EL (cell line): ENCODE measurements at places on chromosomes 3 and 15.

DNA sequence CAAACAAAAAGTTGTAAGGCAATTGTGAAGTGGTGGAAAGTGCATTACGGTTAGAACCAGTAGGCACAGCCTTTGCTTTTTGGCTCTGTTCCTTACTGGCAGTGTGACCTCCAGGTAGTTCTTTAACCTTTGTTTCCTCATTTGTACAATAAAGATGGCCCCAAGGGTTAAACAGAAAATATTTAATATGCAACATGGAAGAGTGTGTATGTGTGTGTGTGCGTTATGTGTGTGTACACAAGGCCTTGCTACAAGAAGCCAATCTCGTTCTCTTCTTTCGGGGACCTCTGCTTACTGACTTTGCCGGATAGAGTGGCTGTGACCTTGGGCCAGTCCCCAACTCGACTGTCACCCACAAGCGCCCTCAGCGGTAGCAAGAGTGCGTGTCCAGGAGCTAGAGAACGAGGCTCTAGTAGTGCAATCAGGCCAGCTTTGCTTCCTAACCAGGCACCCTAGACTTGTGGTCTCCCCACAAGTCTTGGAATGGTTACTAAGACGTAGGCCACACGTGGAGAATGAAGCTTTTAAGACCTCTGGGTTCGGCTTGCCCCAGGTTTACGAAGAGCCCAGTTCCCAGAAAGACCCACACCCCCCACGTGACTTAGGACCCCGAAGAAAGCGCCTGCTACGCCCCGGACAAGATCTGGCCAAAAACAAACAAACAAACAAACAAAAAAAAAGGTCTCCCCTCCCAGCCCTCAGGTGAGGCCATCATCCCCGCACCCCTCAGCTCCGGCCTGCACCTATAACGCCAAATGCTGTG is 593 bp downstream of the CIAO2A start:
- DNase-seq = peak; percentile 53

- no peak for DNase-seq
Observed at GRCh38 chr3:141418751-141419150, 50.4 kb downstream of the ZBTB38 start.

DNA sequence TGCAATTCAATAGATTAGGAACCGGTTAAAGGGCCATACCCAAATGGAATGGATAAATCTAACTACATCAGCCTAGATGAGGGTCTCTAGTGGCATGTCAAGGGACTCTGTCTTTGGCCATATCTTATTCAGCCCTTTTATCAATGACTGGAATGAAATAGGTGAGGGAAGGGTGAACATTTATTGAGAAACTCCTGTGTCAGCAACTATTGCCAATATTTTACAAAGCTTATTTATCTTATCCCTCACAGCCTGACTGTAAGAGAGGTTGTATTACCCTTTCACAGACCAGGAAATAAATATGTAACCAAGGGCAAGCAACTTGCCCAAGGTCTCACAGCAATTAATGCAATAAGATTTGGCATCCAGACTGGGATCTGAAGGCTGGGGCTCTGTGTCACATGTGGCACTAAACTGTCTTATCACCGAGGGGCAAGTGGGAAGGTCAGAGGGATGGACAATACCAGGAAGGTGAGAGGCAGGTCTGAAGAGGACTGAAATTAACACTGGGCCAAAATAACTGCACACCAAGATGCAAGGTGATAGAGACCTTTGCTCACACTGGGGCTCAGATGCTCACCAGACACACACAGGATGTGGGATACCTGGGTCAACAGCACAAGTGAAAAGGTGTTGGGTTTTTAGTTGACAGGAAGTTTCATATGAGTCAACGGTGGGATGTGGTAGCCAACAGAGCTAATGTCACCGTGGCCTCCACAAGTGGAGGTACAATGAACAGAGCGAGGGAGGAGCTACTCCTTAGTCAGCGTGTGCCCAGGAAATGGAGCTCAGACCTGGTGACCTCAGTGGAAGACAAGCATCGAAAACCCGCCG is 261.3 kb downstream of the RPLP1 start:
- DNase-seq = no peak

GRCh38 chr3:14631687-14632441 is 19.7 kb upstream of the CCDC174 start:
- no peak for DNase-seq

DNA sequence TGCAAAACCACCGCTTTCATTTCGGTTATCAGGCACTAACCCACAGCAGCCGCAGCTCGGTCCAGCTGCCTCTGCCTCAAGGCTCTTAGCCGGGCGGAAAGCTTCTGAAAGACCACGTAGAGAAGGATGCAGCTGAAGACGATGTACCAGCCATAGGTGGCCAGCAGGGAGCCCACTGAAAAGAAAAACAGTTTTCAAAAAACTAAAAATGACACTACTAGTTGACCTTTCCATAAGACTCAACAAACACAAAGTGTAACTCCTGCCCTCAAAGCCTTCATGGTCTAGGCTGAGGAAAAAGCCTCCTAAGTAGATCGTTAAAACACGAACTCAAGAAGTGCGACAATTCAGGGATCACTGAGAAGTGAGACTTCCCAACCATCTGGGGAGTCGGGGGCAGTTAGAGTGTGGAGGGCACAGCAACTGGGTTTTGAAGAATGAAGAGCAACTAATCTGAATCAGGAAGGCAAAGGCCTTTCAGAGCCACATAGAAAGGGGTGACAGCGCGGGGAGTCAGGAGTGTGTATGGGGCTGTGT is 716 bp downstream of the SELENOS start:
- peak; percentile 41 for DNase-seq

DNA sequence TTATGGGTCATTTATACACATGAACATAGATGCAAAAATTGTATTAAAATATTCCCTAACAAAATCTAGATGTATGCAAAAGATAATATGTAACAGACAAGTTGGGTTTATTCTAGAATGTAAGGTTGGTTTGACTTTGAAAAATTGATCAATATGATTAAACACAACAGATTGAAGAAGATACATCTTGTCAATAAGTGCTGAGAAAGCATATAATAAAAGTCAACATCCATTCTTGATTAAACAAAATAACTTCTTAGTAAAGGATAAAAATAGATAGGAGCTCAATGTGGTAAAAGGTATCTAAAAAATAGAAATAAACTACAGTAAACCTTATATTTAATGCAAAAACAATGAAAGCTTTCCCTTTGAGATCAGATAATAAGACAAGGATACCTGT is 38.3 kb downstream of the CCDC39 start:
- no peak for DNase-seq

DNA sequence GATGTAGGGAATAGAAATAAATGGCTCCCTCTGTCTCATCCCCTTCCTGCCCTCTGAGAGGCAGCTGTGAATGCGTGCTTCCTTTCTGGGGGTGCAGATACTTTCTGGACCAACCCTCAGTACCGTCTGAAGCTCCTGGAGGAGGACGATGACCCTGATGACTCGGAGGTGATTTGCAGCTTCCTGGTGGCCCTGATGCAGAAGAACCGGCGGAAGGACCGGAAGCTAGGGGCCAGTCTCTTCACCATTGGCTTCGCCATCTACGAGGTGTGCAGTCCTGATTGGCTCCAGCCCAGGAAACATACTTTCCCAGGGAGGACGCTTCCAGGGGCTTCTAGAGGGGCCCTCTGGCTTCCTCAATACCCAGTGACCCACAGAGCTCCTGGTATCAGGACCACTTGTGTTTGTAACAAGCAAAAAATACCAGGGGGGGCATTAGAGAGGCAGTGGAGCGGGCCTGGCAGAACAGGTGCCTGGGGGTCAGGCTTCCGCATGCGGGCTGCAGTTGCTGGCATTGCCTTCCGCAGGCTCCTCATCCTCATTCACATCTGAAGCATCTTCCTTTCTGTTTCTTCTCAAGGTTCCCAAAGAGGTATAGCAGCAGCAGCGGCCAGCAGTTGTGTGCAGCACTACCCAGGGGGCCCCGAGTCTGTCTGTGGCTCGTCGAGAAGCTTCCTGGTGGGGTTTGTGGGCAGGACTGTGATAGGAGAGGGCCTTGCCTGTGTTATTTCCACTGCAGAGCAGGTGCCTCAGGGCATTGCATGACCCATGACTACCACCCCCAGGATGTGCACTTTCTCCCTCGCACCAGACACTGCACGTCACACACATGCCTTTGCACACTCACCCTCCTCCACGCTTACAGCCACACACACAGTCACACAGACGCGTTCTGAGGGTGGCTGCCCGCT is 42.5 kb downstream of the CAPN3 start:
- no peak for DNase-seq

- no peak for DNase-seq
Observed at GRCh38 chr15:79478108-79478507, 46.0 kb downstream of the MINAR1 start.

DNA sequence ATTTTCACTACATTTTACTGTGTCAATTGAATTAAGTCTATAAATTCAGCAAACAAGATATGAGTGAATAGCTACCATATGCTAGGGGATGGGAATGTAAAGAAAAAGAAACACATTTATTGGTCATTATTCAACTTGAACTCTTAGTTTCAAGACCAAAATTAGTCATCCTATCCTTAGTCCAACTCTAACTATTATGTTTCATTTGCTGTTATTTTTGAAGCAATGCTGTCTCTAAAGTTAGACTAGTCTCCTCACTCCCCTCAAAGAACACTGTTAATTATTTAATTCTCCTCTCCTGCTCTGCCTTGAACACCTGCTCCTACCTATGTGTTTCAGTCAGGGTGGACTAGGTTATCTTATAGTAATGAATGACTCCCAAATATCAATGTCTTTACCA is 920.9 kb downstream of the TUSC7 start:
- no peak for DNase-seq

GRCh38 chr15:69478259-69478781 is 25.7 kb downstream of the RPLP1 start:
- peak; percentile 44 for DNase-seq

DNA sequence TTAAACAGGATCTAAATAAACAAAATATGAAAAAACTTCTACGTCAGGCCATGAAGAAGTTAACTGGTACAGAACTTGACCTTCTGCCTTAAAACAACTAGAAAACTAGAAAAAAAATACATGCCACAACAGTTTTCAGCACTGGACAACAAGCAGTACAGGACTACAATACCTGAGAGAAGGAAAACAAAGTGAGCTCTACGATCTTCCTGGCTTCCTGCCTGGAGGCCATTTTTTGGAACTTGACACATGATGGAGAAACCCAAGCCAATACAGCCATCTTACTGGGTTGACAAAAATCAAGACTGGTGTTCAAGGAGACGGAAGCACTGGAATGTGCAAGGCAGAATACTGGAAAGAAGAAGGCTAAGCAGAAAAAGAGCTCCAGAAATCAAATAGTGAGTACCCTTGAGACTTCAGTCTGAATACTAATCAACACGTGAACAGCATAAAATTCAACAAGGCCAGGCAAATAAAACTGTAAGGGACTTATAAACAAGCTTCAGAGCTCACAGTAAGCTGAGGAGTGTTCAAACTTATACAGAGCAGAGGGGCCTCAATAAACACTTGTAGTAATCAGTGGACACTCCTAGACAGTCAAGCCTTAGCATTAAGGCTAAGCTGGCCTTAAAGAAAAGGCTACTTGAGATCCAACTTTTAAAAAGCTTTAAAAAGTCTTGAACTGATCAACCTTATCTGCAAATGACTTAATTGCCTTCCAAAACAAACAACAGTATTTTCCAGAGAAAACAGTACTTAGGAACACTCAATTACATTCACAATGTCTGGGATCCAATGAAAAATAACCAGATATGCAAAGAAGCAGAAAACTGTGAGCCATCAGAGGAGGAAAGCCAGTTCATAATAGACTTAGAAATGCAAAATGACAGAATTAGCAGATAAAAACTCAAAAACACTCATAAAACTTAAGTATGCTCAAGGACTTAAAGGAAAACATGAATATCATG is 63.2 kb downstream of the DLG1 start:
- DNase-seq = no peak

GRCh38 chr3:189833996-189834395 is 202.8 kb downstream of the TP63 start:
- no peak for DNase-seq

DNA sequence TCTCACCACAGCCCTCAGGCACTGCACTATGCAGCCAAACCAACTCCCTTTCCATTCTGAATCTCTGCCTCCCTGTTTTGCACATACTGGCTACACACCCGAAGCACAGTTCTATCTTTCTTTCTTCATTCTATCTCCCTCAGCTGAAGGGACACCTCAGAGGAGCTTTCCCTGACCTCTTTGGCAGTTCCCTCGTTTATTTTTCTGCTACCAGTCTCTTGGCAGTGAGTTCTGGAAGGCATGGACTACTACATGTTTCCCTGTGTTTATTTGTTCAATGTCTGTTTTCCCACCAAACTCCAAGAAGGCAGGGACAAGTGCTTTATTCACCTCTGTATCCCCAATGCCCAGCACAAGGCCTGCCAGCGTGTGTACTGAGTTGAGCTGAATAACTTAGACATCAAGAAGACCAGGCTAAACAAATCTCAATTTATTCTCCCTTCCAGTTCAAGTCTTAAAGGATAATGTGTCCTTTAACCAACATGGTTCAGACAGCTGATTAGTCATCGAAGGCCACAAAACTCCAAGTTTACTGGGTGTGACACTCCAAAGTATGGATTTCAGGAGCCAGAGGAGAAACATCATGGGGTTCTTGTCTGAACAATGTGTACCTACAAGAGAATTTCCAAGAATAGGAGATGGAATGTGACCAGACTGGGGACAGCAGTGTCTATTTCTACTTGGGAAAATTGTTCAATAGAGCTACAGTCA is 260.1 kb upstream of the CTNNB1 start:
- no peak for DNase-seq

- DNase-seq = peak; percentile 30
Observed at GRCh38 chr15:95174301-95175259, 943.2 kb downstream of the MCTP2 start.

DNA sequence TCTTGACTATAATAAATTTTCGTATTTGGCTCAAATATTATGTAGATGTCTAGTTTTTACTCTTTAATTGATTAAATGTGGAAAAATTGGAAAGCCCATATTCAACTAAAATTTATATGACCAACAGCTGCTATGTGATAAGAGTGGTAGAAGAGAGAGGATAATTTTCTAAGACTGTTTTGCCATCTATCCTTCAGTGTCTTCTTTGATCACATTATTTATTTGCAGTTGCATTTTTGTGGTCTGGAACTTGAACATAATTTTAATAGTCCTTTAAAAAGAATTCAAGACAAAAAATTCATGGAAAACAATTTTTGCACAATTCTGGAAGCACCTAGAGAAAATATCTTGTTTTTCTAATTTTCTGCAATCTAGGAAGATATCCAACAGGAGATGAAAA is 213.3 kb upstream of the THBS1 start:
- peak; percentile 17 for DNase-seq

DNA sequence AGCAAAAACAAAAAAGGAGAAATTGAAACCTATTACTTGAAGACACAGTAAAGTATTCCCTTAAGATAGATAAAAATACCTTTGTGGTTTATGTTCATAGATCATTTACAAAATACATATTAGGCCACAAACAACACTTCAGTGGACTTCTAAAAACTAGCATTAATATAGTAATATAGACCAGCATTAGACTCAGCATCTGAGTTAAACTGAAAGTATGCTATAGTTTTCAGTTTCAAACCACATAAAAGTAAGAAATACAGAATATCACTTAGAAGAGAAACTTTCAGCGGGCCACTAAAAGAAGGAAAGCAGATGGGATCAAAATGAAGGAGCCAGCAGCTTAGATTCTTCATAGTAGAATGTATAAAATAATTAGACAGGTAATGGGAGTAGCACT is 86.6 kb downstream of the MSL2 start:
- no peak for DNase-seq

- no peak for DNase-seq
Observed at GRCh38 chr3:16849229-16849628, 35.5 kb upstream of the PLCL2 start.

GRCh38 chr15:97893967-97894366 is 66.5 kb upstream of the ARRDC4 start:
- DNase-seq = no peak
